ENCODE measurements at places on chromosomes 1 and 21.

DNA sequence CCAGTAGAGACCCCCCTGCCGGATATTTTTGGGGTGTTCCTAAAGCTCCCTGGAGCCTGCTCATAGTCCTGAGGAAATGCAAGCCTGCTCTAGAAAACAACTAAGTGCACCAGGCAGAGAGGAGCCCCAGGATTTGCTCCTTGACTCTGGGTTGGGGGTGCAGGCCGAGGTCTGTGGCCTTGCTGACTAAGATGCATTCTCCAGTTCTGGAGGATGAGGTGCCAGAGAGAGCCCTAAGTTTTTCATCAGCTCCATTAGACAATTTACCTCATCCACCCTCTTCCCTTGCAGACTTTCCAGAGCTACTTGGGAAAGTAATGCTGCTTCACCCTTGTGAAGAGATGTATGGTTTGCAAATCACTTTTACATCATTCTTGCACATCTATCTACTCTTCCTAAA is 9.1 kb downstream of the TUFT1 start:
- DNase-seq, result no peak

DNA sequence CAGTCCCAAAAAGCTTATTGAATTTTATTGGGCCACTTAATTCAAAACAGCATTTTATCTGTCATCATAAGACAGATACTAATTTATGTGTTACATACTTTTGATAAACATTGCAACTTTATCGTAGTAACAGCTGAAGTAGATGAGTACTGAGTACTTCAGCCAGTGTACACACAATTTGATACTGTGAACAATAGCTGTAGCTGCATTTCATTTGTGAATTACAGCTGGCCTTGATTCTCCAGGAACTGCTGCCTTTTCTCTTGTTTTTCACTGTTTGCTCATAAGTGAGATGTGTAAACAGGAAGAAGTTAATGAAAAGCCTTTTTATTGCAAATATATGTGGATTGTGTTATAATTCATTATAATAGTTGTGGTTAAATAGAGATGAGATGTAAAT is 10.2 kb downstream of the UAP1 start:
- DNase-seq, result no peak

- DNase-seq, result no peak
These were observed 7.2 kb upstream of the HHAT start for GRCh38 chr1:210321552-210321951.

DNA sequence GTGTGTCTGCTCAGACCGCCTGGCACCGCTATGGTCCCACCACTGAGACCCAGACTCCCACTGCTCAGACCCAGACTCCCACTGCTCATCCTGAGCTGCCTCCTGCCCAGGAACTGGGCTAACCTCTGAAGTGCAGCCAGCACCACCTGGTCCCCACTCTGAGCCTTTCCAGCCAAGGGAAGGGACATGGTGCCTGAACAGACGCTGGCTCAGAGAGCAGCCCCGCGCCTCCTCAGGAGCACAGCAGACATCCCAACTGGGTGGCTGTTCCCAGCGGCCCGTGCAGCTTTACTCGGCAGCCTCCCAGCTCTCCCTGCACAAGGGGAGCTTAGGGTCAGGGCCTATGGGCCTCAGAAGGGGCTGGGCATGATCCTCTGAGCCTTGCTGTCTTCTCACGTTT is 27.8 kb upstream of the CNTN2 start:
- no peak for DNase-seq

GRCh38 chr1:236137285-236137852 is 5.0 kb upstream of the GPR137B start:
- DNase-seq, result no peak

DNA sequence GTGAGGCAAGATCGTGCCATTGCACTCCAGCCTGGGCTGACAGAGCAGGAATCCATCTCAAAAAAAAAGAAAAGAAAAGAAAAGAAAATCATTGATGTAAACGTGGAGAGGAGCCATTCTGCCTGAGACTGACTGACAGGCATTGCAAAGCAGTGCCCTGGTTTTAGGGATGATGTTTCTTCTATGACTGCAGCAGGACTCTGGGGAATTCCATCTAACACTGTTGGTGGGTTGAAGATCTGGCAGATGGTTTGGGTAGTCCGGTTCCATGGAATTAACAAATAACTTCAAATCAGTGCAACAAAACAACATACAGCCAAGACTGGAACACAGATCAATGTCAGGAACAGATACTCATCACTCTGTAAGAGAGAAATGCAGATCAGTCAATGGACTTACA is 17.8 kb upstream of the LAMC2 start:
- DNase-seq, result no peak

GRCh38 chr21:39084979-39085729 is 98.1 kb downstream of the PSMG1 start:
- no peak for DNase-seq

DNA sequence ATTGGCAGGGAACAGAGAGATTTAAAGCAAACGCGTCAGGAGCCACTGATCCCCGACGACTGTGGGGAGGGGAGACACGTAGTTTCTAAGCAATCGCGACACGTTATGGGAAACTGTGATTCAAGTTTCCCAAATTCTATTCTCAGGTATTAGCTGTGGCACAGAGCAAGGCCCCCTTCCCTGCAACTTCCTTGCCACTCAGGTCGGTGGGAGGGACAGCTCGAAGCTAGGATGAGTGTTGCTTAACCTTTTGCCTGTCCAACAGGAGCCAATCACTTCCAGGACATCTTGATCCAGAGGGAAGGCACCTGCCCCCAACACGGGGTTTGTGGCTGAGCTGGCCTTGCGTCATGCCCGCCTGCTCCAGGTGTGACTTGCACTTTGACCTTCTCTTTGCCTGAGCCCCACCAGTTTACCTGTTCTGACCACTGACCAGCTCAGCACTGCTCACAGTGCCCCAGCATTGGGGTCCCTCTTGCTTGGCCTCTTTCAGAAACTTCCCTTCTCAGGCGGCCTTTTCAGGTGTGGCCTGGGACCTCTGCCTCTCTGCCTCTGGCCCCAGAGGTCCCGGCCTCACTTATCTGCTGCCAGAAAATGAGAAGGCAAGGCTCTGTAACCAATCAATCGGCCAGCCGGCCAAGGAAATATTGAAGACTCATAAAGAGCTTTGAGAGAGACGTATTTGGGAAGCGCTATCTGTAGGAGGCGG is 24.6 kb downstream of the TEX35 start:
- DNase-seq, result peak; percentile 67

GRCh38 chr1:107946794-107947193 is 18.2 kb downstream of the VAV3 start:
- no peak for DNase-seq

DNA sequence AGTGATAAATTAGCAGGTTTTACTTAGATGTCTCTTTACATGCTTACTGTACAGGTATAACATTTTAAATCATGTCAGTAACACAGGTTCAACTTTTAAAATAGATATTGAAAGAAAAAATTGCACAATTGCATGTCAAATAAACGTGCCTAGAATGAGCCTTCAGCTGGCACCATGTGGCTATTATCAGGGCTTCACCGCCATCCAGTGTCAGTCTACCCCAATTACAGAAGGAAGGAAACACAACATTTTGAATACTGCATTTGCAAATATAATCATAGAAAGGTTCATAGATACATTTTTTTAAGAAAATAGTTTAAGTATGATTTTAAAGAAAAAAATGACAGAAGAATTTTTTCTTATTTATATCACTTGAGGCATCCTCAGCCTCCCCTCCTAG is 47.5 kb upstream of the SERTAD4 start:
- no peak for DNase-seq

GRCh38 chr1:43513471-43514173 is 17.1 kb upstream of the PTPRF start:
- no peak for DNase-seq

GRCh38 chr1:241495741-241496140 is 23.8 kb downstream of the FH start:
- DNase-seq, result no peak

GRCh38 chr1:212215910-212216309 is 69.3 kb upstream of the PPP2R5A start:
- DNase-seq, result no peak

GRCh38 chr1:211323156-211324063 is 3.2 kb upstream of the TRAF5 start:
- no peak for DNase-seq

DNA sequence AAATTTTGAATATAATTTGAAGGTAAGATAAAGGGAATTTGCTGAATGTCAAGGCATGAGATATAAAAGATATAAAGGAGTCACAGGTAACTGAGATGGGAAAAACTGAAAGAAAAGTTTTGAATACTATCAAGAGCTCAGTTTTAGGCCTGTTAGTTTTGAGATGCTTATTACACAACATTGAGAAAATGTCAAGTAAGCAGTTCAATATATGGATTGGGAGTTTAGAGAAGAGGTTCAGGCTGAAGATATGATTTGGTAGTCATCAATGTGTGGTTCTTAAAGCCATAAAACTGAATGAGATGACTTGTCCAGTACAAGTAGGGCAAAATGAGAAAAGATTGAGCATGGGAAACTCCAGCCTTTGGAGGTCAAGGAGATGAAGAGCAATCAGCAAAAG is 4.7 kb upstream of the RNPC3 start:
- no peak for DNase-seq

- no peak for DNase-seq
These were observed 28.4 kb downstream of the EXTL2 start for GRCh38 chr1:100866041-100866900.

GRCh38 chr1:234645964-234646363 is 36.0 kb upstream of the IRF2BP2 start:
- DNase-seq, result no peak

GRCh38 chr1:170714163-170714562 is 50.2 kb downstream of the PRRX1 start:
- no peak for DNase-seq

GRCh38 chr1:3729594-3730542 is 22.4 kb upstream of the CCDC27 start:
- DNase-seq, result no peak

- no peak for DNase-seq
These were observed 845.5 kb upstream of the ADGRL4 start for GRCh38 chr1:79852004-79852403.

DNA sequence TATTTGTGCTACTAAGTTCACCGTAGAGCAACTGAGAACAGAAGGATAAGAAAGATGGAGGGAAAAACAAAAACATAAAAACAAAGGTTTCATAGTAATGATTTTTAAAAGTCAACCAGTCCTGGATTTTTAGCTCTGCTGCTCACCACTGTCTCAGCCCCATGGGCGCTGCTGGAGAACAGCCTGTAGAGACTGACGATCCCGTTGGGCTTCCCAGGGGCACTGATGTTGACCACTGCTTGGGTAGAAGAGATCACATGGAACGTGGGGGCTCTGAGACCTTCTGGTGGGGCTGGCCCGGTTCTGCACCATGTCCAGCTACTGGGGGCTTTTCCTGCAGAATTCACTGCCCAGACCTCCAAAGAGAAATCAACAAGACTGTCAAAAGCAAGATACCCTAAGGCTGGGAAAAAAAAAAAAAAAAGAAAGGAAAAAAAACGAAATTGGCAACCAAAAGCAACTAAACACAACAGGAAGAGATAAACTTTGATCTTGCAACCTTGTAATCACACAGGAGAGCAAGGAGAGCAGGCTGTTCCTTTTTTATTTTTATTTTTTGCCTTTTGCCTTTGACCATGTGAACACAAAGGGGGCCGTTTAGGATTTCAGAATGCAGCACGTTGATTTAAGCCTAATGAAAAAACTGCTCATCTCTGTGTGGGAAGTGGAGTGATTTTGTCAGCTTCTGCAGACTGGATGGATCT is 83.5 kb downstream of the KCTD3 start:
- DNase-seq, result no peak

DNA sequence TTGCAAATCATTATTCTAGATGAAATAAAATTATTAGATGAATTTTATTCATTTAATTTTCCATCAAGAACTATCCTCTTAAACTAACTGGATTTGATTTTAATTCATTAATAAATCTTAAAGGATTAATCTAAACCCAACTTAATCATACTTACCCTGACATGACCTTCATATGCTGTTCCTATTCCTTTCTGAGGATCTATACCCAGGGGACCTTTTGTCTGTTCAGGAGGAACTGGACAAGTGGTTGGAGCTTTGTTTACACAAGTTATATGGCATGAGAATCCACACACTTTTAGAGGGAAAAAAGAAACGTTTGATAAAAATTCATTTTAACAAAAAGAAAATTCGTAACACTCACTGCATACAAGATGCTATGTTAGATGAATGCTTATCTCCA is 95.2 kb downstream of the COQ8A start:
- no peak for DNase-seq

DNA sequence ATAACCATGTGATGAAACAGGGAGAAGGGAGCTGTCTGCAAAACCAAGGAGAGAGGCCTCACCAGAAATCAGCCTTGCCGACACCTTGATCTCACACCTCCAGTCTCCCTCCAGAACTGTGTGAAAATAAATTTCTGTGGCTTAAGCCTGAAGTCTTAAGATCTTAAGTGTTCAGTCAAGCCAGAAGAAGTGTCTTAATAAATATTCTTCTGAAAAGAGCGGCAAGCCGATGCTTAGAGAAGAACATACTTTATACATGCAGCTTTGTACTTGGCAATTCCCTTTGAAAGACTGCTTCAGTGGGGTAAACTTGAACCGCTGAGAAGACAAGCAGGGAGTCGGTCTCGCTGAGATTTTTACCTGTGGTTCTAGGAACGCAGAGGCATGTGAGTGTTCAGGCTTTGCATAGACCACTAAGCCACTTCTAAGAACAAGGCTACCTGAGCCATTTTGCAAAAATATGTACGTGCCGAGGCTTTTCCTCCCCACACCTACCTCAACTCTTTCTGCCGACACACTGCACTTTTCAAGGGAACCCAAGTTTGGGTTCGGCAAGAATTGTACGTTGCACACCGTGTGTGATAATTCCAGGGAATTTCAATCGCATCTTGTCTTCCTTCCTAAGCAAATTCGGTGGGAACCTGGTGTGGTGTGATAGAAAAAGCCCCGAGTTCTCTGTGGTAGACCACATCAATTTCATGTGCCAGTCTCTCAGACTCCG is 3.4 kb downstream of the RUNX1 start:
- DNase-seq, result no peak

DNA sequence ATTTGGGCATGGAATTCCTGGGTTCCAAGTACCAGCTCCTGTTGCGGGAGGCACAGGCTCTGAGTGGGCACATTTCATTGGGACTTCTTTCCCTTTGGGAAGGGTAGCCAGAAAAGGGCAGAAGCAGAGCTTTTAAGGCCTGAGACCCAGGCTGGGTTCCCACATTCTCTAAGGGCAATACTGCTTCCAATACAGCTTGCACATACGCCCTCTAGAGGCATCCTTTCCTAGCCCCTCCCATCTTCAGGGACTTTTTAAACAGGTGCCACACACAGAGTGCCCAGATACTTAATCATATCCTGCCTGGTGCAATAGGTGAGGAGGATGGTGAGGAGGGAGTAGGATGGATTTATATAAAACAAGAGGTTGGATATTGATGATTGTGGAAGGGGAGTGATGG is 5.7 kb downstream of the GPR88 start:
- DNase-seq, result no peak

DNA sequence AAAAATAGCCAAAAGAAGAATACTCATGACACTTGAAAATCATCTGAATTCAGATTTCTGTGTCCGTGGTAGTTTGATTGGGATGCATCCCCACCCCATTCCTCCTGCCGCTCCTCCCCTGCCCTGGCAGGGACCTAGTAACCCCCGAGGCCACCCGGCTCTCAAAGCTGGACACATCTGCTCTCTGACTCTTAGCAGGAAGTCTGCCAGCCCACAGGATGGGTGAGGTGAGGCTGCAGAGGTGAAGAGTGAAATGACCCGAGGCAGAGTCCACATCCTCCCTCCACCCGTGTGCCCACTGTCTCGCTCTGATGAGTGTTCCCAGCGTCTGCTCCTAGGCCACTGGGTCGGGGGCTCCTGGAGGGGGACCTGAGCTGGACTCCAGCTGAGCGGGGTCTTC is 308.5 kb upstream of the VAMP3 start:
- no peak for DNase-seq

All from aorta (tissue), 5 donors.